ENCODE measurements at places on chromosomes 4 and X.

DNA sequence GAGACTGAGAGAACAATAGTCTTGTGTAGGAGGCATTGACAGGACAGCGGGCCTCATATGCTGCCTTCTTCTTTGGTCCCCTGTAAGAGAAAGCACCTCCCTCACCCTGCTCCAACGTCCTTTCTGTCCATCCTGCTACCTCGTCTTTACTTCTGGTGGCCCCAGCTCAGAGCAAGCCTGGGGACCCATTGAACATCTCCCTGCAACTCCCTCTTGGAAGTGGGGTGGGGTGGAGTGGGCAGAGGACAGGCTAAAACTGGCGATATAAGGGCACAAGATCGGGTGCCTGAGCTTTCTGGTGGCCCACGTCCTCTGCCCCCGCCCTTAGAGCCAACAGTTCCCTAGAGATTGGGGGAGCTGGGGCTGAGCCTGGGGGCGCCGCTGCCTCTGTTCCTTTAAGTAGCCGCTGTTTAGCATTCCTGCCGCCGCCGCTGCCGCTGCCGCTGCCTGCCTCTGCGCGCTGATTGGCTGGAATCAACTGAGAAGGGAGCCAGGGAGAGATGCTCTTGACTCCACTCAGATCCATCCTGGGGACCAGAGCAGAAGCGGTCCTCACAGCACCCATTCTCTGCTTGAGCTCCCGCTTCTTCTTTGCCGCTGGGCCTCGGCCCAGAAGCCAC is at the start of gene DLG3:
DLG3 (plus strand) TSS at position 510 of the 620 bp plus-strand sequence. CDS start 367 bp downstream, outside the sequence.
- DNase-seq, result no peak

DNA sequence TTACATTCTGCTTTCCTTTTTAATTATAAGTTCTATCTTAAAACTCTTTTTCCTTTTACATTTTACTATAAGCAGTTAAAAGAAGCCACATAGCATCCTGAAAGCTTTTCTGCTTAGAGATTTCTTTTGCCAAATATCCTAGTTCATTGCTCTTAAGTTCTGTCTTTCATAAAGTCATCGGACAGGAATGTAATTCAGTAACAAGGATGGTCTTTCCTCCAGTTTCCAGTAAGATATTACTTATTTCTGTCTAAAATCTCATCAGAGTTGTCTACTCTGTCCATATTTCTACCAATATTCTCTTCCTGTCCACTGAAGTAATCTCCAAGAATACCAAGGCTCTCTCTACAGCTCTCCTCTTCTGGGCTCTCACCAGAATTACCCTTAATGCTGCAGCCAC is 37.5 kb upstream of the ADH1C start:
- no peak for DNase-seq

DNA sequence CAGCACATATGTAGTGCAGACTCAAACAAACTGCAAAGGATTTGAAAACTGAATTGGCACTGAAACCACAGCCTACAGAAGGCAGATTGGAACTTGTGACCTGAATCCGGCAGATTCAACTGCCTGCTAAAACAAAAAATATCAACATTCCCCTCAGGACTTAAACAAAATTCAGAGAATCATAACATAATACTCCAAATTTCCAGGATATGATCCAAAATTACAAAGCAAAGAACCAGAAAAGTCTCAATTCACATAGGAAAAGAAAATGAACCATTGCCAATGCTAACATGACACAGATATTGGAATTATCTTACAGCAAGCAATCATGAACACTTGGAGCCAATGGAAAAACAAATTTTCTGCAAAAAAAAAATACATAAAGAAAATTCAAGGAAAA is 250.4 kb downstream of the PRDM5 start:
- no peak for DNase-seq

GRCh38 chr4:41204400-41204978 is 9.9 kb downstream of the APBB2 start:
- DNase-seq, result no peak

- no peak for DNase-seq
These were observed 32.0 kb upstream of the FGF16 start for GRCh38 chrX:77415161-77415560.

DNA sequence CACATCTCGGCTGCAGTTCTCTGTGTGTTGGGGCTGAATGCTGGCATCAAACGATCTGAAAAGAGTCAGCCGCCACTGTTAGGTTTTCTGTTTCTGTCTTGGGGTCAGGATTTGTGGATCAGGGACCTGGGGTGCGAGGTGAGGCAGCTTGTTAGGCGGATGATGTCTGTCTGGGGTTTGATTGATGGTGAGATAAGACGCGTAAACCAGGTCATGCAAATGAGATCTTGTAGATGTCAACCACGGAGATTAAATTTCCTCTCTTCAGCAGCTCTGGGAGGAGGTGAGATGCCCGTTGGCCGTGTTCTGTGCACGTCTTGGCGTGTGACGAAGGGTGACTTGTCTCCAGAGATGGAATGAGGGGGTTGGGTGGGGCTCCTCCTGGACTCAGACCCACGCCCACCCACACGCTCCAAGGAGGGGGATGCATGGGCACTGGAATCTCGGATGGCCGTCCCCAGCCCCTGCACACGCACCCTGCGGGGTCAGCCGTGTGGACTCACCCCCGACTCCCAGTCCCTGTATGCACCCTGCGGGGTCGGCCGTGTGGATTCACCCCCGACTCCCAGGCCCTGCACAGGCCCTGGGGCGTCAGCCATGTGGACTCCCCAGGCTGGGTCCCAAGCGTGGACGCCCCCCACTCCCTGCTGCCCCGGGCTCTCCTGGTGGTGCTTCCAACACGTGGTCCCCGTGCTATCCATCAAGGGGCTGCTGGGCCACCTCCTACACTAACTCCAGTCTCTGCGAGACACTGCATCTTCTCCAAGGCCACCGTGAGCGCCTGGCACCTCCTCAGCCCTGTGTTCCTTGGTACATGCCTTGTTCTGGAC is 16.0 kb upstream of the UVSSA start:
- no peak for DNase-seq

DNA sequence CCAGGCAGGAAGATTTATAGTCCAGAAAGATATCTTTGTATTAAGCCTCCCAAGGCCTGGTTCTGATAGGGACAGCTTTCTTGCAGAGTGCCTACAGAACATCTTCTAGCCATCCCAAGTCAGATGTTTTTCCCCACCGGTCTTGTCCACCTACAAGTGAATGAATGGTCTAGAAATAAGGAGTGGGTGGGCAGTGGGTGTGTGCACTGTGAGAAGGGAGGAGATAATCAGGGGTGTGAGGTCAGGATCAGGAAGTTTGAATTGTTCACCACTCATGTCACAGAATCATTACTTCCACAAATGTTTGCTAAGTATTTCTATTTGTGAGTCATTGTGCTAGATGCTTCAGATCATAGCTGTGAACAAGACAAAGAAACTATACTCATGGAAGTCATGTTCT is 332.6 kb downstream of the NKX6-1 start:
- DNase-seq, result no peak
